ENCODE measurements at places on chromosomes 3 and 15.

GRCh38 chr3:48952510-48953118 is 34.0 kb downstream of the ARIH2 start:
- DNase-seq, result no peak

- DNase-seq, result no peak
These were observed 1.9 kb downstream of the FES start for GRCh38 chr15:90886291-90886614.

GRCh38 chr3:126685021-126685420 is 19.0 kb upstream of the CHCHD6 start:
- DNase-seq, result peak; percentile 30

DNA sequence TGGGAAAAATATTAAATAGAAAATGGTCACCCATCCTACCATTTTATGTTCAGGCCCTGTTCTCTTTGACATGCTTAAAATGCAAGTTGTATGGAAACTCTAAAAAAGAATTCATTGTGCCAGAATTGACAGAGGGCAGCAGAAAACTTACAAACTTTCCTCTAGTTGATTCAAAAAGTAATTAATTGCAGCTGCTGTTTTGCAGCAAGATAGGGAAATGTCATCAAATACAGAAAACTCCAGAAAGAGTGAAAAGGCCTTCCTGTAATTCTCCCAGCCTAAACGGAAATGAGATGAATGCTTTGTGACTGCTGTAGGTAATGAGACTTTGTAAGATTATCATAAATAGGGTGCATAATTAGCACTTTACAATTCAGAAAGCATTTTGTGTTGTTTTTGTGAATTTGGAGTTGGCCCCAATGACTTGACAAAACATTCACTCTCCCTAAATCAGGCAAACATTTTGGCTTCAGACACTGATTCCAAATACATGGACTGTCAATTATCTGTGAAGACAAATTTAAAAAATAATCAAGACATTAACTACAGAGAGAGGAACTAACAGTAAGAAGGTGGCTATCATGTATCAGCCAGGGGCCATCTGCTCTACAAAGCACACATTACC is 861.8 kb downstream of the SQOR start:
- DNase-seq, result no peak

GRCh38 chr3:179701176-179701827 is 48.5 kb downstream of the USP13 start:
- DNase-seq, result no peak

GRCh38 chr3:42094128-42094527 is 3.0 kb downstream of the TRAK1 start:
- no peak for DNase-seq

GRCh38 chr3:78689378-78689777 is 1078.4 kb downstream of the ROBO1 start:
- no peak for DNase-seq

DNA sequence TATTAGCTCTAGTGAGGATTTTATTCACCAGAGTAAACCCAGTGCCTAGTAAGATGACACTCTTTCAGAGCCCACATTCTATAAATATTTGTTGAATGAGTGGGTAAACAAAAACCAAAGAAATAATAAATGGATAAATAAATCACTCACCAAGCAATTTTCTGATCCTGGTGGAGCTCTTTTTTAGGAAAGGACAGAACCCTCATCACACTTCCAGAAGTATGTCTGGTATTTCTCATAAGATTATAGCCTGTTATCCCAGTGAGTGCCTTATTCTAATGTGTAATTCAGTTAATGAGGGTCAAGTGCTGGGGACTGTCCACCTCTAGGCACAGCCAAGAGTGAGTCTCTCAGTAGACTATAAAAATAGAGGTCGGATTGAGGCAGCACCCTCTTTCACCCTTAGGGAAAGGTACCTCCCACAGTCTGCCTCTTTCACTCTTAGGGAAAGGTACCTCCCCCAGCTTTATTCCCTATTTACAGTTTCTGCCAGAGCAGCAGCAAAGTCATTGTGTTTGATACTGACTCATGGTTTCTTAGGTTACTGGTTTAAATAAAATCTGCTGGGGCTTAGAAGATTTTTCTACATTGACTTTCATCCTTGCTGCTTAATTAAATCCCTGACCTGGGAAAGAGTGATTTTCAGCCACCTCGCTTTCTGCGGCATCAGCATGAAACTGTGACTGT is 145.0 kb downstream of the STAC start:
- DNase-seq, result no peak

- DNase-seq, result no peak
These were observed 19.6 kb upstream of the DGKG start for GRCh38 chr3:186381424-186382216.

DNA sequence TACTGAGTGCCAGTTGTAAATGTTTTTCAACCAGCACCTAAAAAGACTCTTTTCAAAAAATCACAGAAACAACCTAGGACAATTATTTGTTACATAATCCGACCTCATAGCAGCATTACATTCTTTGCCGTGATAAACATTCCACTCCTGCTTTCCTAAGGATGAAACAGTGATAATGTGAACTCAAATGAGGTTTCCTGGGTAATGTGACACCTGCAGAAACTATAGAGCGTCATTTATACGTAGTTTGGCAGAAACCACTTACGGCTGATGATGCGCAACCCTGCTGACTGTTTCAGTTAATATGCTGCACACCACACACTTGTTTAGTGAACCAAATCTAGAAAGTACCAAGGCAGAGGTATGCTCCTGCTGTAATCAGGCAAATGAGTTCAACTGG is 55.8 kb downstream of the SEMA6D start:
- DNase-seq, result no peak

DNA sequence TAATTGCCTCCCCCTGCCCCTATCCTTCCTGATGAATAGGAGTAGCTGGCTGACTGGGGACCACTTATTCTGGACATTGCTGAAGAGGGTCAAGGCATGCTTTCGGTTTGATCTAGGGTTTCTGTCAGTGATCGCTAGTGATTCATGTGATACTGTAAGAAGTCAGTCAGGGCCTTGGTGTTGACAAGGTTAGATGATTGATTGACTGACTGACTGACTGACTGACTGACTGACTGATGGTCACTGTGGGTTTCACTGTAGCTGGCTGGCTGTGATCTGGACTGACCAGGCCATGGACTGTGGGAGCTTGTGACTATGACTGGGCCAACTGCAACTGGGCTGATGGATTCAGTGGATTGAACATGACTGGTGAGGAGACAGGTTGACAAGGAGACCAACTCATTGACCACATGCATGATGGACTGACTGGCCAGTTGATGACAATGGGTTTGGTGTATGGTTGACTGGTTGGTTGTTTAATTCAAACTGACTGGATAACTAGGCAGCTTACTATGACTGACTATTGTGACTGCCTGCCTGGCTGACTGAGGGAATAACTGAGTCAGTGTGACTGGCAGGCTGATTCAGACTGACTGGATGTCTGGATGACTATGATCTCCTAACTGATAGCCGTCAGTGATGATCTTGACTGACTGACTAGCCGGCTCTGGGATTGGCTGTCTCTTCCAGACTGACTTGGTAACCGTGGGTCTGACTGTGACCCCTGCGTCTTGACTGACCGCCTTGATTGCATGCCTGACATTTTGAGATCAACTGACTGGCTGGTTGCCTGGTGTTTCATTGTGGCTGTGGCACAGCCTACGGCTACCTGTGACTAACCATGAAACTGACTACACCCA is 509.9 kb downstream of the SHQ1 start:
- DNase-seq, result no peak

GRCh38 chr3:190984502-190985244 is 122.2 kb upstream of the GMNC start:
- DNase-seq, result no peak

GRCh38 chr3:141280086-141280485 is 48.5 kb downstream of the PXYLP1 start:
- no peak for DNase-seq

DNA sequence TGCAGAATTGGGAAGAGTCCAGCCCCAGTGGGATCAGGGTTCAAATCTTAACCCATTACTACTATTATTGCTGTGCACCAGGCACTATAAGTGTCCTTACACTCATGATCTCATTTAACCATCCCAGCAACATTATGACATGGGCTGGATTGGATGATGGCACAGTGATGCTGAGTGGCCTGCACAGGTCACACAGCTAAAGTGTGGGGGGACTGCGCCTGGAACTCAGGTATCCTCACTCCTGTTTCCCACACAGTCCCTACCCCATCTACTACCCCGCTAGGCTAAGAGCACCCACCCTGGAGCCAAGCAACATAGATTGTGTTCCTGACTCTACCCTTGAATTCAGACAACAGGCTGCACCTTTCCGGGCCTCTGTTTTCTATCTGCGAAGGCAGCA is 16.0 kb downstream of the WNT5A start:
- no peak for DNase-seq

DNA sequence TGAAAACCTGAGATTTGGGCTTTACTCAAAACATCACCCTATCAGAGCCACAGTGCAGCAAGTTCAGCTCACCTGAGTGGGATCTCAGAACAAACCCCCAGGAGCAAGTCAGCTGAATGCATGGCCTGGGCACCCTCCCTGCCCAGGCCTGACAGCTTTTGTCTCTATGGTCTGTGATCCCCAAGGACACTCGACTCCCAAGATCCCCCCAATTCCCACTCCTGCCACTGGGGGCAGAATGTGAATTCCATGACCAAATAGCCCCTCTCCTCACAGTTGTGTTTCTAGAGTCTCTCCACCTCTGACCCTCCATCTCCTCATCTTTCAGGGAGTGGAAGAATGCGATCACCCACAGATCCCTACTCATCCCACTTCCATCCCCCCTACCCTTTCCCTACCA is 58.9 kb downstream of the ZNF445 start:
- DNase-seq, result no peak

DNA sequence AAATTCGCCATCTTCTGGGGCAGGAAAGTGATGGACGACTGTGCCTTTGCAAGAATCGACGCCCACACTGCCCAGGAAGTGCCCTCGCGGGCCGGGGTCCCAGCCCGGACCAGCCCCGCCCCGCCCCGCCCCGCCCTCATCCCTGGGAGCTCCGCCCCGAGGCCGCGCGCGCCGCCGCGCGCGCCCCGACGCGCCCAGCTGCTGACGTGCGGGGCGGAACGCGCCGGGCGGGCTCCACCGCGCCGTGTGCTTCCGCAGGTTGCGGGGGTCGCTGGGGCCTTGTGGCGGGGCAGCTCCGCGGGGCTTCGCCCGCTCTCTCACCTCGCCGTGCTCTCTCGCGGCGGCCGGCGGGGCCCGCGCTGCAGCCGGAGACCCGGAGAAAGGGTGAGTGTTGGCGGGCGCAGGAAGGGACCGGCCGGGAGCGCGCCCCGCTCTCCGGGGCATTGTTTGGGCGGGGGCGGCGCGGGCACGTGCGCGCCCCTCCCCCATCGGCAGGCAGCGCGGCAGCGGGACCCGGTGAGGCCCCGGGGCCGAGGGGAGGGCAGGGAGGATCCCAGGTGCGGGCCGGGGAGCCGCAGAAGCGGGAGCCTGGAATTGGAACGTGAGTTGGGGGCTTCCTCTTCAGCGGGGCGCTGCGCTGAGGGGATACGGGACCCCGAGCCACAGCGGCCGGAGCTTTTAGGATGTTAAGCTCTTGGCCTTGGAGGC is at the start of gene YEATS2:
Gene YEATS2, plus strand, starts transcription at position 188 of the 708 bp plus-strand sequence. CDS start 17,366 bp downstream, outside the sequence.
- DNase-seq, result peak; percentile 86

- no peak for DNase-seq
These were observed 40.1 kb downstream of the TTC23 start for GRCh38 chr15:99209326-99209725.

- DNase-seq, result no peak
These were observed 317.8 kb upstream of the AGTR1 start for GRCh38 chr3:148379763-148380382.

DNA sequence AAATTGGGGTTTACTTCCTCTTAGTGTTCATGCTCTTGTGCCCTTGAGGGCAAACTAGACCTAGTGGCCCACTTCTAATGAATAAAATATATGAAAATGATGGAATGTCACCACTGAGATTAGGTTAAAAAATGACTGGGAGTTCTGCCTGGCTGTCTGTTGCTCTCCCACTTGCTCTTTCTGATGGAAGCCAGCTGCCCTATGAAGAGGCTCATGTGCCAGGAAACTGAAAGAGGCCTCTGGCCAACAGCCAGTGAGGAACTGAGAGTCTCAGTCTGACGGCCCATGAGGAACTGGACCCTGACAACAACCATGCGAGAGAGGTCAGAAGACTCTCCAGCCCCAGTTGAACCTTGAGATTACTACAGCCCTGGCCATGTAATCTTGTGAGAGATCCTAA is 107.1 kb upstream of the FHIT start:
- DNase-seq, result no peak

DNA sequence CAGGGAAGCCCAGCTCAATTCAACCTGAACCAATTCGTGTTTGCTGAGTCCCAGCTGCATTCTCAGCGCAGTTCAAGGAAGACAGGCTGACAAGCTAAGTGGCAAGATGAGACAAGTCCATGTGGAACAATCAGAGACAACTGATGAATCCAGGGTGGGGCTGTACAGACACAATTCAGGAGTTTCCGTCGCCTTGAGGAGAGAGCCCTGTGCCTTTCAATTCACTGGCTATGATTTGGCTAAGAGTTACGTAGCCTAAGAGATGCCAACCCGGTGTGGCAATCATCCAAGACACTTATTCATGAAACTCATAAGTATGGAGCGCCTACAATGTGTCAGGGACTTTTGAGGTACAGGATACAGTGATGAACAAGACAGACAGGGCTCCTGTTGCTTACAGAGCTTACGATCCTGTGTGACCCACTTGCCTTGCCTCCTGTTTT is 15.5 kb upstream of the ZBED2 start:
- DNase-seq, result no peak

GRCh38 chr3:88480822-88481221 is 331.1 kb downstream of the C3orf38 start:
- DNase-seq, result no peak

DNA sequence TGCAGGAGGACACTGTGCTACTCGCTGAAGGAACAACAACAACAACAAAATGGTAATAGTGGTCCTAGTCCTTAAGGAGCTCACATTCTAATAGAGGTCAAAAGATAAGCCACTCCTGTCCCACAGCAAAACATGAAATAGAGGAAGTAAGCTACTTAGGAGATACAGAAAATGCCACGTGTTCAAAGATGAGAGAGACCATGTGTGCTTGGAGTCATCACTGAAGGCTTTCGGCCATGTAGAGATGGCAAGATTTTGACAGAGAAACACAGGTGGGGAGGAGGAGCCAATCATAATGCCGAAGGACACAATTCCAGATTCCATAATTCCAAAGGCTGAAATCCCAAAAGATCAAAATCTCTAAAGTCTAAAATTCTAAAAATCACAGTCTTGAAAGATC is 24.8 kb upstream of the RIOX2 start:
- no peak for DNase-seq

GRCh38 chr15:93980261-93980911 is 251.0 kb upstream of the MCTP2 start:
- no peak for DNase-seq

Measured in stimulated activated effector memory CD8-positive, alpha-beta T cell treated with anti-CD3 and anti-CD28 coated beads, Interleukin-12 subunit alpha, Interleukin-12 subunit beta, amount 100 ng/mL, for 72 hours (primary cell).